CD8-positive, alpha-beta T cell (primary cell): ENCODE measurements at places on chromosomes 12 and 14.

DNA sequence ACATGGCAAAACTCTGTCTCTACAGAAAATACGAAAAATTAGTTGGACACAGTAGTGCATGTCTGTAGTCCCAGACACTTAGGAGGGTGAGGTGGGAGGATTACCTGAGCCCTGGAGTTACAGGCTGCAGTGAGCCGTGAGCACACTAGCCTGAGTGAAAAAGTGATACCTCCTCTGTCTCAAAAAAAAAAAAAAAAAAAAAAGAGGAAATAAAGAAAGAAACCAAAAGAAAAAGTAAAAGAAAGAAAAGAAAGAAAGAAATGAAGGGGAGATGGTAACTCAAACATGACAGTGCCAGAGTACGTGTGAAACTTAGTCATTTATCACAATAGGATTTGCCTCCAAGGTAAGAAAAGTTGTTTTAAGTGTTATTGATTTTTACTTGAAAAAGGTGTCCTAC is 407.0 kb upstream of the MGAT4C start:
- no peak for DNase-seq

GRCh38 chr14:98175436-98175835 is 1096.6 kb downstream of the BCL11B start:
- no peak for DNase-seq

DNA sequence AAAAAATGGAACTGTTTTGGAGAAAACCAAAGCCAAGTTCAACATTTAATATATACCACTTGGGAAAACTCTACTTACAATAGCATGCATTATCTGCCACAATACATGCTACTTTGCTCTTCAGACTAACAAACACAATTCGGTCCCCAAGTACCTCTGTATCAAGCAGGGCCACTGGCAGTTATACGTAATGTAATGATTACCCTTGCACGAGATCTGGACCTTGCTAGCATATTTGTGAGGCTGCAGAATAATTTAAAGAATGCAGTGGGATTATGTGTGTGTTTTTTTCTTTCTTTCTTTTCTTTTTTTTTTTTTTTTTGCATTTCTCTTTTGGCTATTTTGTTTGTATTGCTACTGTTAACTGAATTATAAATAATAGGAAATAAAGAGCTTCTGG is 22.8 kb upstream of the PYGL start:
- no peak for DNase-seq

DNA sequence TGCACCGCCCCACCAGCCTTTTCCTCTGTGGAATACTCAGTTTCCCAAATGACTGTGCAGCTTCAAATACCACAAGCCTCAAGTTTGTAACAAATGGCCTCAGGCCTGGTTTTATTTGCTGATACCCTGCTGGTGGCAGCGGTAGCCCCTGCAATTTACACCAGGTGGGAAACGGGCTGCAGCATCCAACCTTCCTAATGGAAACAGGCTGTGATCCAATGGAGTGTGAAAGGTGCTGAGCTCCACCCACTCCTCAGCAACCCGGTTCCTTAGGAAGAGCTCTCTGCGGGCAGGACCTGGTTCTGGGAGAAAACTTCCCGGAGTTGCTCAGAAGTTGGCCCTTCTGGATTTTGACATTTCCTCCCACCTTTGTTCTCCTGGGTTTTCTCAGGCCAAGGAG is 41.7 kb upstream of the LTA4H start:
- DNase-seq = no peak

DNA sequence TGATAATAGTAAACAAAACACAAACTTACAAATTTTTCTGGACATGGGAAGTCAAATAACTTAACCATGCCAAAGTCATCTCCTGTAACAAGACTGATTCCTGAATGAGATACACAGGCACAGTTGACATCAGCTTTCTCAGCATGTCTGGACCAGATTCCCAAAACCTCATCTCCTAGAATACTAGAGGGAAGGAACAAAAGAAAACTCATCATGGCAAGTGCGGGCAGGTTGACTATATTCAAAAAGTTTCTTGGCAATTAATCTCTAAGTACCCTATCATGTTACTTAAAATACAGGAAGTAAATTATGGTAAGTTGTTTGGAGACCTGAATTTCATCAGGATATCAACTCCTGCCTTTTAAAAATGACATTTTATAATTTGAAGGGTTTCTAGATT is 53.9 kb downstream of the ZC3H14 start:
- no peak for DNase-seq

DNA sequence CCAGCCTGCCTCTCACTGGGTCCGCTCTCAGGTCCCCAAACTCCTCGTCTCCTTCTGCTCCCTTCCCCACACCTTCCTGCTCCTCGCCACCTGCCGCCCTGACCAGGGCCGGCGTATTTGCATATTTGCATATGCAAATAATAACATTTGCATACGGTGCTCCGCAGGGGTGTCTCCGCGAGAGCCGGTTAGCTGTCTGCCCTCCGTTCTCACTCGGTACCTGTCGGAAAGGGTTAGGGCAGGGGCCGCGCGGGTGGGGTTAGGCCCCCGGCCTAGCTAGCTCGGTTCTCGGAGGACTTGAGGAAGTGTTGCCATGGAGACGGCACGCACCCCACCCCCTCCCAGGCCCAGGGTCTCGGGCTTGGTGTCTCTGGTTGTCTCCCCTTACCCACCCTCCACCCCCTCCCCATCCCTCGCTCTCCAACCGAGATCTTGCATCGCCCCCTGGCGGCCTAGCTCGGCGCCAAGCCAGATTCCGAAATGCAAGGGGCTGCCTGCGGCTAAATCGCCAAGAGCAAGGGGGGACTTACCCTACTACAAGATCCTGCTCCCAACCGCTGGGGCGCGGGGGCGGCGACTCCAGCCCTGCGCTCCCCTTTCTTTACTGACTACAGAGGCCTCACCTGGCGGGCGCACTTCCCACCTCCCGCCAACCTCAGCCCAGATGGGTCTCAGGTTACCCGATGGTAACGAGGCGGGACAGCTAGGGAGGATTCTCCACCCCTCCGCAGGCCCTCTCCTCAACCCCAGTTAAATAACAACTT is 8.1 kb downstream of the STAC3 start:
- peak; percentile 50 for DNase-seq

DNA sequence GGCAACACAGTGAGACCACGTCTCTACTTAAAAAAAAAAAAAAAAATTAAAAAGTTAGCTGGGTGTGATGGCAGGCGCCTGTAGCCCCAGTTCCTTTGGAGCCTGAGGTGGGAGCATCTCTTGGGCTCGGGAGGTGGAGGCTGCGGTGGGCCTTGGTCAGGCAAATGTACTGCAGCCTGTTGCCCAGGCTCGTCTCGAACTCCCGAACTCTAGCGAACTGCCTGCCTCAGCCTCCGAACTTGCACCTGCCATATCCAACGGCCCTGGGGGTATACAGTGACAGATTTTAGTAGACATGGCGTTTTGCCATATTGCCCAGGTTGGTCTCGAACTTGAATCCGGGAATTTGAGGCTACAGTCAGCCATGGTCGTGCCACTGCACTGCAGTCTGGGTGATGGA is 195.4 kb downstream of the ALG10 start:
- DNase-seq = no peak

- DNase-seq = no peak
Observed at GRCh38 chr12:77500089-77500488, 330.6 kb upstream of the NAV3 start.

- no peak for DNase-seq
Observed at GRCh38 chr12:87827638-87828264, 201.4 kb downstream of the C12orf50 start.

GRCh38 chr14:53596853-53597525 is 359.6 kb downstream of the BMP4 start:
- no peak for DNase-seq

GRCh38 chr12:29638528-29638927 is 141.0 kb upstream of the OVCH1 start:
- no peak for DNase-seq

DNA sequence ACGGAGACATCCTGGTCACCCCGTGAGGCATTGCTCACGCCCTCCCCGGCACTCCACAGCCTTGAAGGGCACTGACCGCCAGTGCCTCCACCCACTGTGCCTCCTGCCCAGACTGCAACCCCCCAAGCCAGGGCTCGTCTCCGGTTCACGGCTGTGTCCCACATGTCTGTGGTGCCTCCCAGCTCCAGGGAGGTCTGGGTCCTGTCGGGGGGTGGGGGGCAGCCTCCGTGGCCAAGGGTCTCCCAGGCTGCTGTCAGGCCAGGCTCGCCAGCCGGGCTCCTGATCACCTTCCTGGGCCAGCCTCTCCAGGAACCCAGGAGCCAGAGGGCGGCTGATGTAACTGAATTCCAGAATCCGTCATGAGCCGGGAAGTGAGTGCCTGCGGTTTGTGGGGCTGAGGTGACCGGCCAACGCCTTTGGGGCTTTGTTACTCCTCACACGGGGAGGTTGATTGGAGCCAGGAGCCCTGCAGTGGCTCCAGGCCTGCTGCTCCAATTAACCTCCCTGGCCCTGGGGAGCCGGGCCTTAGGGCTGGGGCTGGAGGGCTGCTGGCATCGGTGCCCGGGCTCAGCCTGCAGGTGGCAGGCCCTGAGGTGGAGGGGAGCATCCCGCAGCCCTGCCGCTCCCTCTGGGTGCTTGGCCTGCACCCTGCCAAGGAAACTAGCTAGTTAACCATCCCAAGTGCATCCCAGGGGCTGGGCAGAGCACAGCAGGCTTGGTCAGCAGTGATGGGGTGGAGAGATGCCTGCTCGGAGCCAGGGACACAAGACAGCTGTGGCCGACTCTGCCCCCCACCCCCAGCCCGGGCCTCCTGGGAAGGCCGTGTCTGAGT is 36.4 kb upstream of the FBRSL1 start:
- no peak for DNase-seq

- no peak for DNase-seq
Observed at GRCh38 chr12:93166541-93167307, 211.0 kb upstream of the NUDT4 start.

- DNase-seq = no peak
Observed at GRCh38 chr14:77108753-77109152, 10.7 kb downstream of the CIPC start.

GRCh38 chr14:22812744-22813143 is 2.5 kb downstream of the SLC7A7 start:
- no peak for DNase-seq

DNA sequence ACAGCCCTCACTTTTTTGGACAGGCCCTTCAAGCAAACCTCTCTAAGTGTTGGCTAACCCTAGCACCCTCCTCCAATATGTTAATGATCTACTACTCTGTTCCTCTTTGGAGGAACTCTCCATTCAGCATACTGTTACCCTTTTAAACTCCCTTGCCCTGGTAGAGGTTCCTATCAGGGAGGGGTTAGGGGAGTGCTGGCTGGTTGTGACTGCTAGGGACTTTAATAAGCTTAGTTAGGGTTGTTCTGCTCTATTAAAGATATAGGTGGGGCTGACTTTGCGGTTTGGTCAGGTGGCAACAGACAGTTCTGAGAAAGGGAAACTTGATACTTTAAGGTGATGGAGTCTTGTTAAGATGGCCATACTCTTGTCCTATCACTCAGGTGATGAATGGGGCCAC is 301.5 kb upstream of the FBXO33 start:
- DNase-seq = no peak

DNA sequence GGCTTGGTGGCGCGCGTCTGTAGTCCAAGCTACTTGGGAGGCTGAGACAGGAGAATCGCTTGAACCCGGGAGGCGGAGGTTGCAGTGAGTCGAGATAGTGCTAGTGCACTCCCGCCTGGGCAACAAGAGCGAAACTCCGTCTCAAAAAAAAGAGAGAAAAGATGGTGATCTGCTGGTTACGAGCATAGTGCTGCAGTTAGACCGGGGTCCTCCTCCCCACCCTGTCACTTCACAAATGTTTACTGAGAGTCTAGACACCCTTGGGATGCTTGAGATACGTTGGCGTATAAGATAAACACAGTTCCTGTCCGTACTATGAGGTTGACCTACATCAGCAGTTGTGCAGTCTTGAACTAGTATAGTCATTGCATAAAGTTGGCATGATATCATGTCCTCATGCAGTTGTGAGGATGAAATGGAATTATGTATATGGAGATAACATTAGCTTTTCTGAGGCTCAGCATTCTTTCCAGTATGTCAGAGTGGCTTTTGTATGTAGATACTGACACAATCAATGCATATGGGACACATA is 787 bp downstream of the ACAD10 start:
- DNase-seq = no peak

DNA sequence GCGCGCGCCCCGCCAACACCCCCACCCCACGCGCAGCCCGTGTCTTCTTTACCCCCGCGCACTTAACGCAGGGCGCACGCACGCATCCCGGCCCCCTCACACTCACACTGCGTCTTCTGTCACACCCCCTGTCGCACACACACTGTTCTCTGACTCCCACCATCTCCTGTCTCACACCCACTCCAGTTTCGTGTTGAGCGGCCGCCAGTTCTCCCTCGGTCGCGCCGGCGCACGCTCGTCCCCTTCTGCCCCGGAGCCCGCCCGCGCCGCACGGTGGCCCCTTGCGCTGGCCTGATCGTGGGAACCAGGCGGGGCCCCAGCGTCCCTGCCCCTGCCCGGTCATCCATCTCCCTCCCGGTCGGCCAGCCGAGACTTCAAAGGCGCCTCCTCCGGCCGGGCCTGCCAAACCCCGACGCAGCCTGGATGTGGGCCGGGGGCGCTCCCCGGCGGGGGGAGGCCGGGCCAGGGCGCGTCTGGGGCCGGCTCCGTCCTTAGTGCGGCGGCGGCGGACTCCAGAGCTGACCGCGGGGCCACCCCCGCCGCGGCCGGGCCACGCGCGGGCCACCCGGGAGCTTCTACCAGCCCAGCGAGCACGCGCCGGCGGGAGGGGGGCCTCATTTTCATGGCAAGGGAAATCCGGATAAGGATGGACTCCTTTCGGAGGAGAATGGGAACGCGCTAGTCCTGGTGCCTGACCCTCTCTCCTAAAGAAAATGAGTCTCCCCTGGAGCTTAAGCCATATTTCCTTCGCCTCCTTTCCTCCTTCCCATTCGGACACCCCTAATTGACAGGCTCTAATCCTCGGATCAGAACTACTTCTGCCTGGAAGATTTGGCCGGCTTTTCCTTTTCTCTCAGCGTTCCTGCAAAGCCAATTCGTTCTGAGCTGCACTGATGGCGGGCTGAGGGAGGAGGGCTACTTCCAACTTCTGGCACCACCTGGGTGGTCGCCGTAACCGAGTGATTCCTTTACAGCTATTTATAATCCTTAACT is 82.0 kb upstream of the HMGA2 start:
- no peak for DNase-seq

DNA sequence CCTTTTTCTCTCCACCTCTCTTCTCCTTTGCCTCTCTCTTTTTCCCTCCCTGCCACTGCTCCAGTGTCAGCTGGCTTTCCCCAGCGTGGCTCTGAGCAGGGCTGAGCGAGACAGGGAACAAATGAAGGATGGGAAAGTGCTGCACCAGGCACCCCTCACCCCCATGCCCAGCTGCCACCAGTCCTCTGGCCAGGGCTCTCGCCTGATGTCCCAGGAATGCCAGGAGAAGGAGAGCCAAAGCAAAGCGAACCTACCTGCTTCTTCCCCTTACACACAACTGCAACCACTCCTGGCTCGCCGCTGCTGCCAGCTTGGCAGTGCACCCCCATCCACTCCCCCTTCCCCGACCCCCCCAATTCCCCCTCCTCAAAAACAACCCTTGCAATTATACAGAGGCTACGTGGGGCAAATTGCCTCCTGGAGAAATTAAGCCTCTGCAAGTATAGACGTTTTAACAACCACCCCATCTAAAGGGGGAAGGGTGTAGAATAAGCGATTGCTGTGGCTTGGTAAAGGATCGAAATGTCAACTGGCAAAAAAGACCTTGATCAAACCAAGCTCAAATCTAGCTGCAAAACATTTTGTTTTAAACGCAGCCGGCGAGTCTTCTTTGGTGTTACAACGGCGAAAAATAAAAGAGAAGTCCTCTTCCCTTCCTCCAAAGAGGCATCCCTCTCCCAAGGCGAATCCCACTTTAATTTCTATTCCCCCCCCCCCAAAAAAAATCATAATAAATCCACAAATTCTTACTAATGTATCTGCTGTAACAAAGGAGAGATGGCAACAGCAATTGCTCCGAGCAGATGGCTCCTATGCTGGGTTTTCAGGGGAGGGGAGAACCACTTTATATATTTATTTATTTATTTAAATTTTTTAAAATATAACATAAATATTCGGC is 2.9 kb downstream of the BCL11B start:
- no peak for DNase-seq
